ENCODE measurements at places on chromosomes 12 and 14.

DNA sequence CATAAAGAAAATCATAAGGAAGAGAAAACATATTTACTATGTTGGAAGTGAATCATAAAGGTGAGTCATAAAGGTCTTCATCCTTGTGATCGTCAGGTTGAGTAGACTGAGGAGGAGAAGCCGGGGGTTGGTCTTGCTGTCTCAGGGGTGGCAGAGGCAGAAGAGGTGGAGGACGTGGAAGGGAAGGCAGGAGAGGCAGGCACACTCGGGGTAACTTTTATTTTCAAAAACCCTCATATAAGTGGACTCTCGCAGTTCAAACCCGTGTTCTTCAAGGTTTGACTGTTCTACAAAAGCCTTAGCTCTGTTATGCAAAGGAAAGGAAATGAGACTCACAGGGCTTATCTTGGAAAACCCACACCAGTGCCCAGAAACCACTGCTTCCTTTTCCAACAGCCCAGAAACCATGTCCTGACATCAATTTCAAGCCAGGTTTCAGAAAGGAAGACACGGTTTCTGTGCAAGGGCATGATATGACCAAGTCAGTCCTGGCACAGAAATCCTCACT is 14.0 kb downstream of the SMCO2 start:
- peak; percentile 50 for DNase-seq

DNA sequence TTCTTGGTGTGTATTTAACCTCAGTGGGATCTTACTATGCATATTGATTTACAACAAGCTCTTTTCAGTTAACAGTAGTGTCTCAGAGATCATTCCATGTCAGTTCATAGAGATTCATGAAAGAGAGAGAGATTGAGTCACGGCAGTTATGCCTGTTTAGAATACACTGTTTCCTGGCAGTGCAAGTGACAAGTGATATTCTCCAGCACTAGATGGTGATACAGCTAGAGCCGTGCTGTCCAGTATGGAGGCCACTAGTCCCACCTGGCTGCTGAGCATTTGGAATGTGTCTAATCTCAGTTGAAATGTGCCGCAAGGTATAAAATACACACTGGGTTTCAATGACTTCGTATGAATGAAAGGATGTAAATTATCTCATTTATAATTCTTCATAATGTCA is 184.4 kb downstream of the SUDS3 start:
- no peak for DNase-seq

GRCh38 chr12:46771268-46771827 is 54.4 kb downstream of the SLC38A4 start:
- peak; percentile 47 for DNase-seq

- DNase-seq = peak; percentile 14
Measured at GRCh38 chr12:50069539-50069938, 12.1 kb downstream of the ASIC1 start.

- peak; percentile 61 for DNase-seq
Measured at GRCh38 chr12:90959538-90960139, 4.7 kb upstream of the CCER1 start.

- no peak for DNase-seq
Measured at GRCh38 chr14:20935303-20935984, 19.8 kb upstream of the RNASE2 start.

DNA sequence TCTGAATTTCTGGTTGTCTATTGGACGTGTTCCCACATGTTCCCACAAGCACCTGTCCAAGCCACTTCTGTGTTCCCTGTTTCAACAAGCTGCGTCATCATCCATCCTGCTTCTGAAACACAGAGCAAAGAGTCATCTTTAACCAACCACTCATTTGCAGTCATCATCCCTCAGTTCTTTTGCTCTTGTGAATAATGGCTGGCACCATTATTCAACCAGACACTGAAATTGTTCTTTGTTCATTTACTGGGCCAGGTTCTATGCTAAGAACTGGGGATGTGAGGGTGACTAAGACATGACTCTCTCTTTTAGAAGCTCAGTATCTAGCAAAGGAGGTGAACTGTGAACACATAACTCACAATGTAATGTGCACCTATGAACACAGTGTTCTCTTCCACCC is 40.7 kb upstream of the ANO4 start:
- DNase-seq = no peak

DNA sequence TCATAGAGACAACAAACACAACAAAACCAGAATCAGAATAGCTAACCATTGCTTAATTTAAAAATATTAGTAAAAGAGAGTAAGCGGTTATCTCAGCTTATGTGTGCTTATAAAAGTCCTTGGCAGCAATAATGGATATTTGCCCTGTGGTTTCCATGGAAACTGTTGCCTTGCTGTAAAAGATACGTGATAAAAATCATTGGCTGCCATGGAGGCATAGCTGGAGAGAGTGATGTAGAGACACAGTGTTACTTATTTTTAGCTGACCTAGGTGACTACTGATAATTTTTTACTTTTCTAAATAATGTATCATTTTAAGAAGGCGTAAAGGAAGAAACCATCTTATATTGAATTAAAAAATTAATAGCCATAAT is 92.9 kb downstream of the ERC1 start:
- peak; percentile 80 for DNase-seq

GRCh38 chr12:104549815-104550480 is 93.2 kb downstream of the CHST11 start:
- DNase-seq = no peak

DNA sequence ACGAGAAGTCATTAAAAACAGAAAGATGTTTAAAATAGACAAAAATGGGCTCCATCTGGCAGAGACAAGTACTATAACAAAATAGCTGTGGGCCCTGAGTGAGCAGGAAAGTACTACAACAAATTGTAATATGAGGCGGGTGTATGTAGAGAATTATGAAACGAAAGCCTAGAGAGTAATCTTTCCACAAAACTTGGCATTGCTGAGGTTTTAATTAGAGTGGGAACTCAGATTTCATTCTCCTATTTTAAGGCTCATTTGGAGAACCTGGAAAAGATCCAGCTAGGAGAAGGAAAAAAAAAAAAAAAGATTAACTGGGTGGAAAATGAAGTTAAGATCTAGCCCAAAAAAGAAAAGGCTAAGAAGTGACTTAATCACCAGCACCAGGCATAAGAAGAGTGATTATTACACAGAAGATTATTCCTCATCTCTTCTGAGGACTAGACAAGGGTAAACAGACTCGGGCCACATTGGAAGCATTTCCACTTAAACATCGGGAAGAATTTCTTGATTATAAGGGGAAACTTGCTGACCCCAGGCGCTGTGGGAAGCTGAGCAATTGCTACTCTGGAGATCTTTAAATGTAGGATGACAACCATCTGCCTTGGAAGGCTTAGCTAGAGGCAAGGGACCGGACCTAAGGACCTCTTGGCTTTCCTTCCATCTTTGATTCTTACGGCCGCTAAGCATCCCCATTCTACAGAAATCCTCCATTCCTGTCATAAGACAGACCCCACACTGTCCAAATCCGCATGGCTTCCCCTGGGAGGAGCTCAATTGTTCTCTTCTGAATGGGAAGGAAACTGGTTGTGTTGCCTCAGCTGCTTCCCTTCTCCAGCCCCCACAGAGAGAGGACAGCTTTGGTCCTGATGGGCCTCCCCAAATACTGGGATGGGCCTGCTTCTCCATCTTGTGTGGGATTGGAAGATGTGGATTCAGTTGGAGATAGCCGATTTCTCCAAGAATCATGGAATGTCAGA is 40.6 kb downstream of the IGF1 start:
- DNase-seq = no peak

DNA sequence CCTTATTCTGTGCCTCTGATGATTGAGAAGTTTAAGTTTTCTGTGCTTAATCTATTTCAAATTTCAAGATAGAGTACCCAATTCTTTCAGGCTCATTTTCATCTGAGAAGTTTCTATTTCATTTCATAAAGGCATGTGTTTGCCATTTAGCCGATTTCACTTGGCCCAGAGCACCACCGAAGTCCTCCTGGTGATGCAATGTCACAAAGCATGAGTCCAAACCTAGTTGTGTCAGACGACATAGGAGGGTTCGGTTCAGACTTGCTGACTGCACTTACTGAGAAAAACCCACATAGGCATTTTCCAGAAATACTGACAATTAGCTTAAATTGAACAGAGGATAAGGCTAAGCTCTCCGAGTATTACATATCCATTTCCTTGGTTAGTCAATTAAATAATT is 152.4 kb upstream of the FAR2 start:
- DNase-seq = no peak

DNA sequence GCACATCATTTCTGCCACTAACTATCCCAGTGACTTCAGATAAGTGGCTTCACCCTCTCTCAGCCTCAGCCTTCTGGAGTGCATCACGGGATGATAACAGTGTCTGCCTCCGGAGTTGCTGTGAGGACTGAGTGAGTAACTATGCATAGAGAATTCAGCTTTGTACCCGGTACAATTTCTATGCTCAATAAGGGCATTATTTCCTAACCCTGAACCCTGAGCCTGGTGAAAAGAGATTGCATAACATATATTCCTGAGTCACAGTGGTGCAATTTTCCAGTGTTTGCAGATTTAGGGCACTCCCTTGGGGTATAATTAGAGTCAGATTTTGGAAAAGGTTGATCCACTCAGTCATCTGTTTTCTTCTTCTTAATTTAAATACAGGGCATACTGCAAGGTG is 181.1 kb downstream of the PTPN11 start:
- DNase-seq = peak; percentile 2

DNA sequence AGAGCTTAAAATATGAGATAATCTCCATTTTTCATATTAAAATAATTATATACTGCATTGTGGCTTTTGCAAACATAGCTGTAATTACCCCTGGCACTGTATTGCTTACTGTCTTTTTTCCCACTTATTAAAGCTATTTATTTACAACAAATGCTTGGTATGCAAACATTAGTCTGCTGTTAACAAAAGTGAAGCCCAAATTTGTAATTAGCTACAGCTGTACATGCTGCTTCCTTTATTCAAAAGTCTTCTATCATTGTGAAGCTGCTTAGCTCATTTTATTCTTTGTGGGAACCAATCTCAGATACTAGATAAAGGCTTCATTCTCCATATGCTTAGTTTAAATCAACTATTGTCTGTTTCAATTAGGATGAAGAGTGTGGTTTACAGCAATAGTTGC is 425.8 kb upstream of the FOXG1 start:
- DNase-seq = no peak

DNA sequence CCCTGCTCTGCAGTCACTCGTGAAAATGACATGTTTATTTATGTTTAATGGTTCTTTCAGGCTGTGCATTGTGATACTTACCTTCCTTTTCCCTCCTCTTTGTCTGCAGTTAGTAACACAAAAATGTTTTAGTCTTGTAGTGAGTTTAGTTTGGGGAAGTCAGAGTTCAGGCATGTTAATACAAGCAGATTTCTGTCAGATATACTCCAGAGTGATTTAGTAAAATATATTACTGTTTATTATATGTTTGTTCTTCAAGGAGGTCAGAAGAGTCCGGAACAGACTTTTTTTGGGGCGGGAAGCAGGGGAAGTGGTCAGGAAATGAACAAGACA is 28.7 kb downstream of the MSRB3 start:
- no peak for DNase-seq

DNA sequence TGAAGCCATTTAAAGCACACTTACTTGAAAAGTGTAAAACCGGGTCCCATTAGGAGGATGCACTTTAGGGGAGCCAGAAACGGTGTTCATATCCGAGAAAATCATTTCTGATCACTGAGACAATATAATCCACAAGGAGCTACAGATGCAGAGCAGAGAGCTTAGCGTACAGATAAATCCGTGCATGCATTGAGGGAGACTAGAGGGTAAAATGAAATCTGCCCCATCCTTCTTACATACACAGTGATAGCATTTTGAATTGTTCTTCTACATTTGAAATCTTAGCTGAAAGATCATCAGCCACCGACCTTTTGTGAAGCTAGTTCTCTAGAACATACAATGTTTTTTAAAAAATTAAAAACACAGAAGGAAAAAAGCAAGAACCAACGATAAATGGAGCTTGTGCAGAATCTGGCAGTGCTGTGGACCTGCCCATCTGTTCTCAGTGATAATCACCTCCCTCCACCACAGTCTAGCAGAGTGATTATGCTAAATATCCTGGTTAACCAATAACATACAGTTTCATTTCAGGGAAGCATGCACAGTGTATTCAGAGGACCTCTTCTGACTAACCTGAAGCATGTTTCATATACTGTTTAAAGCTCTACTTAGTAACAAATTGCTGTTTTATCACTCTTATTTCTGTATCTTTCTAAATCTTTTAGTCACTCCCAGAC is 161.1 kb downstream of the PPFIA2 start:
- DNase-seq = no peak

GRCh38 chr12:20097626-20098025 is 270.7 kb upstream of the PDE3A start:
- DNase-seq = peak; percentile 26

- DNase-seq = no peak
Measured at GRCh38 chr12:80018119-80018518, 81.2 kb upstream of the OTOGL start.

DNA sequence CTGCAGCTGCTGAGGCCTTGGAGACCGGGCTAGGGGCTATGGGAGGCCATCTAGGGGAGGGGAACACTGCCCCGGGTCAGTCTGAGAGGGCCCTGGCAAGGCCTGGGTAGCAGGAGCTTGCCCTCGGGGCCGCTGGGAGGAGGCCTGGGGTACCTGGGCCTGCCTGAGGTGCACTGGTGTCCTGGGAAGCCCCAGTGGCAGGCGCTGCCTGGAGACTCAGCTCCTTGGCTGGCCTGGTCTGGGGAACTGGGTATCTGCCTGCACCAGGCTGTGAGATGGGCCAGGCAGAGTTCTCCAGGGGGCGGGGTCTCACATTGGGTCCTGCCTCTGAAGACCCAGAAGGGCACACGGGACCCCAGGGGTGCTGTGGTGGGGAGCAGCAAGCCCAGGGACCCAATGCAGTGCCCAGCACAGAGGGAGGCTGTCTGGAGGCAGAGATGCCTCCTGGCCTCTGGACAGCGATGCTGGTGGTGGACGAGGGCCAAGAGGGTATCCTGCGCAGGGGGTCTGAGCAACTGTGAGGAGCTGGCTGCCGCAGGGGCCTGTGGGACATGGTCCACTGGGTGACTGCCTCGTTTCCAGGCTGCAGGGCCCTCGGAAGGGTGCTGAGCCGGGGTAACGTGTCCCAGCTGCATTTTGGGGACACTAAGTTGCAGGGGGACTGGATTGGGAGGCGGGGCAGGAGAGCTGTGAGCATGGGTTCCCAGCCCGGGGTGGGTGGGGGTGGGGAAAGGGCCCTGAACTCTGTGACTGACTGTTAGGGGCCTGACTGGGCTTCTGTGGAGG is 7.4 kb upstream of the MTA1 start:
- no peak for DNase-seq

- no peak for DNase-seq
Measured at GRCh38 chr14:75333606-75334548, 55.2 kb downstream of the FOS start.

DNA sequence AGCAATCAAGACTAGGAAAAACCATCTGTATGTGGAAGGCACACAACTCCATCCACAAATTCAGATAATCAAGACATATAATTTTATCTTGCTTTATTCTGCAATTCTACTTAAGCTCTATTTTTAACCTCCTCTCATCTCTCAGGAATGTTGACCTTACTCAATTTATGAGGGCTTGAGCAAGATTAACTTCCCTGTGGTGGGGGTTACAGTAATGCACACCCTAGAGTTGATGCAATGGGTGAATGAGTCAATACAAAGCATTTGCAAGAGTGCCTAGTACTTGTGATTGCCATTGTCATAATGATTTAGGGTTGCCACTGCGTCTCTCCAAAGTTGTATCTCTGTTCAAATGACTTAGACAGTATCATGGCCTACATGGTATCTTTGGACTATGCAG is 1598.4 kb upstream of the TMEM132C start:
- DNase-seq = peak; percentile 75

- DNase-seq = no peak
Measured at GRCh38 chr12:112616469-112617152, 174.9 kb upstream of the RPH3A start.
